SW 1271 (cell line): ENCODE measurements at places on chromosomes 11 and 22.
A peak's percentile ranks its signal among the peaks of the same experiment; 100 is the strongest.

DNA sequence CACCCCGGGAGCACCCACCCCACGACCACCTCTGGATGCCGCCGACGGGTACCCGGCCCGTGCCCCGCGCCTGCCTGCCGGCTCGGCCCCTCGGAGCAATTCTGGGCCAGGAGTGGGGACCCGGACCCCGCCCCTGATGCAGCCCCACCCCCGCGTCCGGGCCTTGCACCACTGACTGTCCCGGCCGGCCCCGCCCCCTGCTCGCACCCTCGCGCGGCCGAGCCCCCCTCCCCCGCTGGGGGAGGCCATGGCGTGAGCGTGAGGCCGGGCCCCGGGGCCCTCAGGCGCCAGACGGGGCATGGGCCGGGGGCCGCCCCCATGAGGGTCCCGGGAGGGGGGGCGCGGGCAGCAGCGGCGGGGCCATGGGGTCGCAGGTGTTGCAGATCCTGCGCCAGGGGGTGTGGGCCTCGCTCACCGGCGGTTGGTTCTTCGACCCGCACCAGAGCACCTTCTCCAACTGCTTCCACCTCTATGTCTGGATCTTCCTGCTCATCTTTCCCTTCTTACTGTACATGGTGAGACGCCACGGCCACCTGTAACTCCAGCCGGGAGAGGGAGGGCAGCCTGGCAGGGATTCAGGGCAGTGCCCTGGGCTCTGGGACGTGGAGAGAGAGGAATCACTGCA is 486 bp downstream of the PCNX3 start:
- no peak for DNase-seq

DNA sequence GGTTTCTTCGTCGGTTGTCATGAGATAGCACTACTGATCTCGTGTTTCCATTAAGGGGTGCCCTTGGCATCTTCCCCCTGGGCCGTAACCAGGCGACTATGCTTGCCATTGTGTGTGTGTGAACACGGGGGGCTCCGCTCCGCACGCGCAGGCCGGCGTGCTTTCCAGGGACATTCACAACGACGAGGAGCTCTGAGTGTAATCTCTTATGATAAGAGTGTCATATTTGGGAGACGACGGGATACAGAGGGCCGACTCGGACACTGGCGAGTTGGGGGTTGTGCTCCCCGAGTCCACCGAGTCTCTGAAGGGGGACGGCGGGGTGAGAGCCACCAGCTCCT is 170.9 kb upstream of the CTSC start:
- DNase-seq: no peak

DNA sequence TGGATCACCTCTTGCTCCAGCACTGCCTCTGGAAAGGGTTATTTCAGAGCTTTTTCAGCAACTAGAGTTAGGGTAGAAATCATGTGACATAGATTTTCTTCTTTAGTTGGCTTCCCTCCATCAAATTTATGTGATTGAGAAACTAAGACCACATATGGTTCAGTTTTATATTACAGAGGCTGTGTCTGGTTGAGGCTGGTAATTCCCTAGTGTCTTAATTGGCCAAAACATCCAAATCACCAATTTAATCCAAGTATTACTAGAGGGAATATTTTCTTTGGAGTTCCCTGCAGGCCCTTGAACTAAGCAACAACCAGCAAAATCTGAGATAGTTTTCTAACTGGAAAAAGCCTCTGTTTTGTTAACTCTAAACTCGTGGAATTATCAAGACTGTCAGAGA is 136.3 kb downstream of the ARHGAP42 start:
- DNase-seq: no peak

DNA sequence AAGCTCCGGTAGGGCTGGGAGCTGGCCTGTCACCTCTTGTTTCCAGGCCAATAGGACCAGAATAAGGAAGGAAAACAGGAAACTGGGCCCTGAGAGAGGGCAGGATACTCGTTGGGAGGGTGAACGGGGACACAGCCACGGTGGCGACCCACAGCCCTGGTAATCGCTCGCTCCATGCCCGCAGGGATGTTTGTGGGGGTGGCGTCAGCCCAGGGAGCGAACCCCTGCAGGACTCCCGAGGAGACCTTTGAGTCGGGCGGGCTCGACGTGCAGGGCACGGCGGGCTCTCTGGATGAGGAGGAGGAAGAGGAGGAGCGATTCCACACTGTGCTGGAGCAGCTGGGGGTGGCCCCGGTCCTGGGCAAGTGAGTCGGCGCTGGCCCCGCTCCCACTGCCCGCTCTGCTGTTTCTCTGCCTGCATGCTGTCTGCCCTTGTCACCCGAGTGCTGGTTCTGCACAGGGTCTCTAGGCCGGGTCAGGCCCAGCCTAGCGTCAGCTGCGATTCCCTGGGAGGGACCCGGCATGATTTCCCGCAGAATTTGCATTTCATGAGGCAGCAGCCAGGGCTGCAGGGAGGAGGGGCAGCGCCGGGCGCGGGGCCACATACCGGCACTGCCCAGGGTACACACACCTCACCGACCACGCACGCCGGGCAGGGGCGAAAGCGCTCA is 1.6 kb downstream of the CRACR2B start:
- no peak for DNase-seq

- no peak for DNase-seq
These were observed 690 bp downstream of the CKAP5 start for GRCh38 chr11:46845440-46845739.

- DNase-seq: no peak
These were observed 20.1 kb upstream of the PEX26 start for GRCh38 chr22:18057568-18058209.

GRCh38 chr11:121727942-121728341 is 275.2 kb upstream of the SORL1-AS1 start:
- no peak for DNase-seq

- no peak for DNase-seq
These were observed 2.6 kb upstream of the INSC start for GRCh38 chr11:15112131-15112541.

DNA sequence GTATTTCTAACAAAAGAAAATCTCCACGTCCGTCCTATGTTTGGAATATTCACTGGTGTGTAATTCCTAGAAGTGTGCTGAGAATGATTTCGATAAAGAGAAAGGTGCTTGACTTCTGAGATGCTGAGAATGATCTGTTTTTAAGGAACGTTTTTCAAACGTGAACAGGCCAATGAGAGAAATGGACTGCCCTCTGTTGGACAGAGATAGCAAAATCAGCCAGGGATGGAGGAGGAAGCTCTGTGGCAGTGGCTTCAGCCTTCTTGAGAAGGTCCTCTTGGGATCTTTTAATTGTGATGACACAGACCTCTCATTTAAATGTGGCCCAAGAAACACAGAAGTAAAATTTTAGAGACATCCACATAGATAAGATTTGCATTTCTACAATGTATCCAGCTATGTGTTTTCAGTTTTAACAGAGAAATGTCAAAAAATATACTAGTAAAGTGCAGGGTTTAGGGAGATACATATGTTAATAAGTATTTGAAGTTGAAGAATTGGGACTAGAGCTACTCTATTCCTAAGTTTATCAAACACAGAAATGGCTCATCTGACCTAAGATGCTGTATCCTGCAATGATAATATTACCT is 84.0 kb upstream of the RCN1 start:
- DNase-seq: peak; percentile 44

- no peak for DNase-seq
These were observed 16.8 kb downstream of the TPST2 start for GRCh38 chr22:26573026-26573662.

- peak; percentile 50 for DNase-seq
These were observed 51.9 kb upstream of the USP47 start for GRCh38 chr11:11789735-11790369.

DNA sequence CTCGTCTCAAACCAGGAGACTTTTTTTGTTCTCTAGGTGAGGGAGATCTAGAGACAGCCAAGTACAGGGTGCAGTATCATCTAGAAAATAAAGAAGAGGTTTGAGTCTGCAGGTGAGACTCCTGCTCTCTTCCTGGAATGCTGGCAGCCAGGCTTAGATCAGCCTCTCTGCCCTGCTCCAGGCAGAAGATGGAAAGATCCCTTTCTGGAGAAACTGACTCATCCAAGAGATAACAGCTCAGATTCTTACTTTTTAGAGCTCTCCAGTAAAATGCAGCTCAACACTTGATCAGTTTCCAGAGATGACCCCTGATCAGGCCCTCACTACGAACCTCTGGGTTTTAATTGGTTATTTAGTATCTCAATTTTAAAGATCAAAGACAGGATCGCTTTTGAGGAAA is 44.6 kb upstream of the EHF start:
- no peak for DNase-seq

DNA sequence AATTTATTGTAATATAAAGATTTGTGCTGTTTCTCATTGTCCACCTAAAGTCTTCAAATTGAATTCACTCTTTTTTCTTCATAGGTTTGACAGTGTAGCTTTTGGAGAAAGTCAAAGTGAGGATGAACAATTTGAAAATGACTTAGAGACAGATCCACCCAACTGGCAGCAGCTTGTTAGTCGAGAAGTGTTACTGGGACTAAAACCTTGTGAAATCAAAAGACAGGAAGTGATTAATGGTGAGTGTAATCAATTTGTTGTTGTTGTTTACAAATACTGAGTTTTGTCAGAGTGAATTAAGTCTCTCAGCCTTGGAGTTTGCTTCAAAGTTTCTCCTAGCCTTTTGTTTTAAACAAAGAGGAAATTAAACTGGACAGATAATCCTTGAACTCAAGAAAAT is 53.6 kb upstream of the GRIK4 start:
- no peak for DNase-seq

DNA sequence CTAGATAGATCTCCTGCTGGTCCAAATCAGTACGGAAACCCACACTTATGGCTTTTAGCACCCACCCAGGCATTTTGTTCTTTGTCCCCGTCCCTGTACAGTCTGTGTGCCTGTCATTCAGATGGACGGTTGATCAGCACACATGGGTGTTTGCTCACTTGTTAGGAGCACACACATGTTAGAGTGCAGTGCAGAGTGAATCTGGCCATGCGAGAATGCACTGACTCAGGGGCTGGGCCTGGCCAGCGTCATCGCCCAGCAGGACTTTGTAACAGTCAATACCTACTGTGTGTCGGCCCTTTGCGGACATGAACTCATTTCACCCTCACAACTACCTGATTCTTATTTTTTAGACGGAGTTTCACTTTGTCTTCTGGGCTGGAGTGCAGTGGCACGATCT is 3.4 kb downstream of the RPS6KA4 start:
- DNase-seq: no peak
